Activated CD4-positive, alpha-beta T cell treated with anti-CD3 and anti-CD28 coated beads, Interleukin-2, amount 10 ng/mL, durations not matched to agents 24 days and 14 days (primary cell): ENCODE measurements at places on chromosomes 4 and X. TPM values are rescaled to one million over a fixed set of nuclear protein-coding genes. Genes with fewer than 3 reads are reported as not detected.

DNA sequence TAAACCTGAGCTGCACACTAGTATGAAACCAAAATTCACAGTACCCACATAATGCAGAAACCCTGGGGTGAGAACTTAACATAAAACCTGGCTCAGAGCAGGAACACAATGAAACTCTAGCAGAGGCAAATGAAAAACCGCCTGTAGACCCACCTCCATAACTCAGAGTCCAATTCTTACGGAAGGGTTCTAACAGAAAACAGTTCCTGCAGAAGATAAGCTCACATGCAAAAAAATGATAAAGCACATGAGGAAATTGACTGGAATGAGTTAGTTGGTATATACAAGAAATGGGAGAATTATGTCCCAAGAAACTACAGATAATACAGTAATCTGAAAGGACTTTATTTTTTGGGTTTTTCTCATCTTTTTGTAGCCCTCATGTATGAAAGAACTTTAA lies 14.7 kb downstream of the RTL9 start:
- H3K36me3 ChIP-seq, result no peaks in the 10 kb centered on the region
- H3K4me3 ChIP-seq, result no peak overlapping the region
- no peaks in the 10 kb centered on the region for H3K4me1 ChIP-seq
- no peak overlapping the region for H3K27ac ChIP-seq

GRCh38 chr4:172155838-172156345 lies 342.7 kb downstream of the GALNTL6 start:
- no peak for DNase-seq
- H3K27me3 ChIP-seq, result no peaks in the 10 kb centered on the region
- H3K36me3 ChIP-seq, result no peaks in the 10 kb centered on the region

- no peaks in the 10 kb centered on the region for H3K4me1 ChIP-seq
- no peaks in the 10 kb centered on the region for H3K36me3 ChIP-seq
- H3K4me3 ChIP-seq, result no peak overlapping the region
- DNase-seq, result no peak
- H3K27me3 ChIP-seq, result no peaks in the 10 kb centered on the region
These were observed 62.4 kb upstream of the GABRQ start for GRCh38 chrX:152575331-152575730.

- no peaks in the 10 kb centered on the region for H3K36me3 ChIP-seq
- H3K27ac ChIP-seq, result no peak overlapping the region
- no peak for DNase-seq
- H3K4me1 ChIP-seq, result peaks cover 13% of the 10 kb centered on the region
- no peak overlapping the region for H3K4me3 ChIP-seq
- peaks cover 2% of the 10 kb centered on the region for H3K27me3 ChIP-seq
These were observed 11.0 kb upstream of the IL3RA start for GRCh38 chrX:1325515-1326116.

DNA sequence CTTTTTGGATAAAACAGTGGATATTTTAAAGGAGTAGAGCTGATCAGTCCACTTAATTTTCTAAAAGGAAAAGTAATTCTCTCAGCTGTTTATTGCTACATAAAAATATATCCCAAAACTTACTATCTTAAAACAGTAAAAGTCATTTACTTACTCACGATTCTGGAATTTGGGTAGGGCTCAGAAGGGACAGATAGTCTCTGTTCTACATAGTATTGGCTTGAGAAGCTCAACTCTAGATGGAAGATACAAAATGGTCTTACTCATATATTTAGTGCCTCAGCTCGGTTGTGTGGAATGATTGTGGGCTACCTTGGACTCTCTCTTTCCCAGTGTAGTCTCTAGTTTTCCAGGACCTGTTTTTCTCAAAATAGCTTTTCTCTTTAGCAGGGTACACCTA lies 691.5 kb upstream of the POU3F4 start:
- no peak overlapping the region for H3K4me3 ChIP-seq
- no peaks in the 10 kb centered on the region for H3K27me3 ChIP-seq
- H3K36me3 ChIP-seq, result no peaks in the 10 kb centered on the region
- DNase-seq, result no peak
- H3K4me1 ChIP-seq, result no peaks in the 10 kb centered on the region
- no peak overlapping the region for H3K27ac ChIP-seq

GRCh38 chr4:6226506-6226905 lies 26.2 kb upstream of the JAKMIP1 start:
- no peaks in the 10 kb centered on the region for H3K4me1 ChIP-seq
- no peak for DNase-seq
- peaks cover 28% of the 10 kb centered on the region for H3K27me3 ChIP-seq

GRCh38 chr4:80840396-80840795 lies 190.1 kb upstream of the BMP3 start:
- no peaks in the 10 kb centered on the region for H3K27me3 ChIP-seq
- H3K4me1 ChIP-seq, result no peaks in the 10 kb centered on the region
- H3K36me3 ChIP-seq, result no peaks in the 10 kb centered on the region
- no peak overlapping the region for H3K27ac ChIP-seq
- DNase-seq, result no peak

- no peak for DNase-seq
- H3K27me3 ChIP-seq, result no peaks in the 10 kb centered on the region
- no peak overlapping the region for H3K4me3 ChIP-seq
- H3K27ac ChIP-seq, result no peak overlapping the region
These were observed 51.2 kb downstream of the TRIML1 start for GRCh38 chr4:188190461-188190860.

GRCh38 chr4:139316733-139317132 lies 14.5 kb upstream of the NDUFC1 start:
- peak overlapping the region; percentile 35 for H3K4me3 ChIP-seq
- peak; percentile 39 for DNase-seq
- H3K27me3 ChIP-seq, result no peaks in the 10 kb centered on the region
- H3K27ac ChIP-seq, result no peak overlapping the region

- no peak overlapping the region for H3K4me3 ChIP-seq
- no peaks in the 10 kb centered on the region for H3K36me3 ChIP-seq
- DNase-seq, result peak; percentile 83
These were observed 25.1 kb upstream of the CLDN34 start for GRCh38 chrX:9942086-9942485.

GRCh38 chr4:151169900-151170299 lies 70.5 kb downstream of the RPS3A start:
- H3K4me1 ChIP-seq, result no peaks in the 10 kb centered on the region
- no peak for DNase-seq
- H3K4me3 ChIP-seq, result no peak overlapping the region
- H3K27ac ChIP-seq, result no peak overlapping the region
- peaks cover 8% of the 10 kb centered on the region for H3K27me3 ChIP-seq

DNA sequence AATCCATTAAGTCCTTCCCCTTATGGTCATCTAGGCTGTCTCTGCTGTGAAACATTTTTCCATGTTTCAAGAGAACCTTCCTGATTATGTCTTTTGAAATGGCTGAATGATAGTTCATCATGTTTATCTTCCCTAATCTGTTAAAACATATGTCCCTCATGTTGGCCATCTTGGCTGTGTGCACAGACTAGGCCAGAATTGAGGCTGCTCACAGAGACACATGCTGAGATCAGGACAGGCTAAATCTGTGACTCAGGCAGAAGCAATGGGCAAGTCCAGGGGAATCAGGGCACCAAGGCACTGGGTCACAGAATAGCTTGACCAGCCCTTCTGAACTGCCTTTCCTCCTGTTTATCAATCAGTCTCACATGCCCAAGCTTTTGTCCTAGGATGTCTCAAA lies 78.3 kb downstream of the FHDC1 start:
- no peak overlapping the region for H3K27ac ChIP-seq
- no peak overlapping the region for H3K4me3 ChIP-seq
- no peaks in the 10 kb centered on the region for H3K4me1 ChIP-seq

- H3K4me1 ChIP-seq, result peaks cover 25% of the 10 kb centered on the region
- no peak overlapping the region for H3K4me3 ChIP-seq
- no peak overlapping the region for H3K27ac ChIP-seq
- no peaks in the 10 kb centered on the region for H3K27me3 ChIP-seq
- no peak for DNase-seq
These were observed 236.7 kb upstream of the GATB start for GRCh38 chr4:151997461-151997860.

GRCh38 chr4:84412062-84412461 lies 87.0 kb downstream of the NKX6-1 start:
- DNase-seq, result no peak
- no peak overlapping the region for H3K4me3 ChIP-seq
- no peak overlapping the region for H3K27ac ChIP-seq
- H3K4me1 ChIP-seq, result no peaks in the 10 kb centered on the region
- peaks cover 1% of the 10 kb centered on the region for H3K27me3 ChIP-seq

DNA sequence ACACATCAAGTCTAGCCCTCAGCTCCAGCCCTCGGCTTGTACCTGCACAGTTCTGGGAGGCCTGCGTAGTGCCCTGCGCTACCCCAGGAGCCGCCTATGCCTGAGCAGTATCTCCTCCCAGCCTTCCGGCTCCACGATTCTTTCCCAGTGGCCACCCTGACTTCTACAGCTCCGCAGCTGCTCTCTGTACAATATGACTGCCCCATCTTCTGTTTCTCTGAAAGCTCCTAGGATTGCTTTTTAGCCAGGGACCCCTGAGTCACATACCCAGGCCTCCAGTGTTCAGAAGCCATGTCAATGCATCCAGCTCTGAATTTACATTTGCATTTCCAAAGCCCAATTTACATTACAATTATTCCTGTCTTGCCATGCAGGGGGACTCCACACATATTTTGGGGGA lies 135.5 kb downstream of the PJA1 start:
- no peak overlapping the region for H3K4me3 ChIP-seq
- no peaks in the 10 kb centered on the region for H3K36me3 ChIP-seq
- DNase-seq, result peak; percentile 6
- H3K4me1 ChIP-seq, result no peaks in the 10 kb centered on the region
- H3K27me3 ChIP-seq, result no peaks in the 10 kb centered on the region

- peaks cover 4% of the 10 kb centered on the region for H3K4me1 ChIP-seq
- H3K4me3 ChIP-seq, result peak overlapping the region; percentile 52
- DNase-seq, result peak; percentile 54
- peak overlapping the region; percentile 60 for H3K27ac ChIP-seq
- H3K36me3 ChIP-seq, result no peaks in the 10 kb centered on the region
These were observed 3.1 kb upstream of the BCORL1 start for GRCh38 chrX:129979207-129979920.

GRCh38 chr4:85151786-85152185 lies 185.3 kb upstream of the WDFY3 start:
- no peaks in the 10 kb centered on the region for H3K36me3 ChIP-seq
- DNase-seq, result no peak
- H3K4me3 ChIP-seq, result no peak overlapping the region
- no peak overlapping the region for H3K27ac ChIP-seq
- H3K27me3 ChIP-seq, result peaks cover 4% of the 10 kb centered on the region
- no peaks in the 10 kb centered on the region for H3K4me1 ChIP-seq

GRCh38 chrX:23788946-23789345 lies 6.0 kb downstream of the SAT1 start:
- H3K27ac ChIP-seq, result no peak overlapping the region
- DNase-seq, result no peak
- H3K27me3 ChIP-seq, result no peaks in the 10 kb centered on the region
- H3K4me1 ChIP-seq, result peaks cover 22% of the 10 kb centered on the region
- no peak overlapping the region for H3K4me3 ChIP-seq

DNA sequence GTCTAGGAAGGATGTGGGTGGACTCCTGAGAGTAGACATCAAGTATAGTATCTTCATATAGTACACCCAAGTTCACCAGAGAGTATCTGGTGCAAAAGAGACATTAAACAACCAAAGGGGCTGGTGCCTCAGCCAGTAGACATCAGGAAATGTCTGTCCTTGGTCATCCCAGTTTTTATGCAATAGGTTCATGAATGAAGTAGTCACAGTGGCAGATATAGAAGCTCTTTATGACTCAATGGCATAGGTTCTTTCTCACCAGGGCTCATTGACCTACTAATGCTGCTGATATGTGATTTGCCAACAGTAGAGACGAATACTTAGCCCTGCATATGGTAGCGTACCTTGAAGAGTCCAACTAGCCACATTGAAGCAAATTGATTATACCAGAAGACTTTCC lies 45.0 kb upstream of the CCDC149 start:
- no peak overlapping the region for H3K27ac ChIP-seq
- no peak for DNase-seq
- no peaks in the 10 kb centered on the region for H3K36me3 ChIP-seq
- no peaks in the 10 kb centered on the region for H3K27me3 ChIP-seq

DNA sequence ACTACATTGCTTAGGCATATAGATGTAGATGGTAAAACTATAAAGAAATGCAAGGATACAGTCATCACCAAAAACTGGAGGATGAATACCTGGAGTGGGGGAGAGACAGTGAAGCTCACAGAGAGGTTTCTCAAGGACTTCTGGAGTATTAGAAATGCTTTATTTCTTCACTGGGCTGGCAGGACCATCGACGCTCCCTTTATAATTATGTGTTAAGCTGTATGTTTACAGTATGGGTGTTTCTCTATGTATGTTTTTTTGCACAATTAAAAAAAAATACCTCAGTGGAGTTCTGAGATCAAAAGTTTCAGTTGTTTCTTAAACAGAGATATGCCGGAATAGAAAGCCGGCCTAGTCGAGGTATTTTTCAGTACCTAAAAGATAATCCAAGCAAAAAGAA lies 201.3 kb downstream of the NSUN7 start:
- H3K4me1 ChIP-seq, result no peaks in the 10 kb centered on the region
- no peak for DNase-seq
- H3K27me3 ChIP-seq, result peaks cover 3% of the 10 kb centered on the region
- H3K27ac ChIP-seq, result no peak overlapping the region

- no peaks in the 10 kb centered on the region for H3K36me3 ChIP-seq
- H3K4me1 ChIP-seq, result peaks cover 2% of the 10 kb centered on the region
- DNase-seq, result no peak
- H3K4me3 ChIP-seq, result no peak overlapping the region
- peaks cover 2% of the 10 kb centered on the region for H3K27me3 ChIP-seq
These were observed 26.4 kb downstream of the CDKN2AIP start for GRCh38 chr4:183470821-183471220.

DNA sequence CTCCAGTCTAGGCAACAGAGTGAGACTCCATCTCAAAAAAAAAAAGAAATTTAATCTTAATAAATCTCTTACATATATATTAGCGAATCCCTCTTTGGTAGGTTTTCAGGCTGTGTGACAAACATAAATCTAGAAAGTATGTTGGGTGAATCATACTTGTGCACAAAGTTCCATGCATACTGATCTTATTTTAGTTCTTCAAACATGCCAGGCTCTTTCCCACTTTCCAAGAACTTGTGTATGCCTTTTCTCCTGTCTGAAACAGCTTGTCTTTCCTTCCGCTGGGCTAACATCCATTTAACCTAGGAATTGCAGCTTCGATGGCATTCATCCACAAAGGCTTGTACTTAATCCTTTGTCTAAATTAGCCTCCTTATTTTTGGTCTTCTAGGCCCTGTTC lies 156.6 kb upstream of the CASK start:
- no peak overlapping the region for H3K27ac ChIP-seq
- H3K4me3 ChIP-seq, result no peak overlapping the region
- no peaks in the 10 kb centered on the region for H3K36me3 ChIP-seq
- peaks cover 5% of the 10 kb centered on the region for H3K4me1 ChIP-seq
- no peaks in the 10 kb centered on the region for H3K27me3 ChIP-seq

GRCh38 chr4:19850909-19851308 lies 400.8 kb upstream of the SLIT2 start:
- H3K36me3 ChIP-seq, result no peaks in the 10 kb centered on the region
- no peak overlapping the region for H3K27ac ChIP-seq
- H3K4me1 ChIP-seq, result no peaks in the 10 kb centered on the region
- DNase-seq, result no peak
- H3K27me3 ChIP-seq, result no peaks in the 10 kb centered on the region

CNGA2 gene
- not detected in 2 replicates for total RNA-seq

ATP1B4 gene
- not detected in 2 replicates for total RNA-seq

SHROOM2 gene
- not detected in 2 replicates for total RNA-seq

NXF2B gene
- not detected in 2 replicates for total RNA-seq

CXCL11 gene
- total RNA-seq, result 0.54 TPM in 1 of 2 replicates, not detected in the other

SPANXC gene
- total RNA-seq, result not detected in 2 replicates

TRPC5OS gene
- total RNA-seq, result not detected in 2 replicates

ASB9 gene
- total RNA-seq, result 0.24 and 0.33 TPM in 2 replicates

CSAG1 gene
- total RNA-seq, result not detected in 2 replicates

RNF212 gene
- total RNA-seq, result 1.0 and 1.8 TPM in 2 replicates

DMP1 gene
- total RNA-seq, result not detected in 2 replicates

NSG1 gene
- 0.09 and 0.44 TPM in 2 replicates for total RNA-seq

KANTR gene
- 7.8 and 10.0 TPM in 2 replicates for total RNA-seq

S100G gene
- total RNA-seq, result not detected in 2 replicates

AKAP4 gene
- total RNA-seq, result not detected in 2 replicates

CLNK gene
- total RNA-seq, result 0.79 and 0.80 TPM in 2 replicates

RAB41 gene
- not detected in 2 replicates for total RNA-seq
